ENCODE measurements at places on chromosomes 1 and 21. TPM values are rescaled to one million over a fixed set of nuclear protein-coding genes. Genes with fewer than 3 reads are reported as not detected.

The RAB7B gene
- total RNA-seq, result 2.3 TPM

GRCh38 chr1:164977561-164977960 lies 379.0 kb downstream of the LMX1A start:
- DNase-seq, result no peak

GRCh38 chr1:212938846-212939245 lies 11.5 kb upstream of the VASH2 start:
- no peak for DNase-seq

DNA sequence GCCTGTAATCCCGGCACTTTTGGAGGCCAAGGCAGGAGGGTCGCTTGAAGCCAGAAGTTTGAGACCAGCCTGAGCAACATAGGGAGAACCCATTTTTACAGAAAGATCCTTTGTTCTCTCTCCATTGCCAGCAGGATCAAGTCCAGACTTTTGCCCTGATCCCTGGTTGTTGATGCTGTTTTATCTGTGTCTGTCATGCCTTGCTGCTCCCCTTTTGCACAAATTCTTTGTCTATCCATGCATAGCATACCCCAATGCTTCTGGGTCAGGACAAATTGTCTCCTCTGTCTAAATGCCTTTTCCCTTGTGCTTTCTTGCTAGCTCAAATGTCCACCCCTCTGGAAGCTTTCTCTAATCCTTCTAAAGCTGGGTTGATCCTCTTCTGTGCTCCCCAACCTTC lies 25.3 kb upstream of the FAAH start:
- no peak for DNase-seq
